ENCODE measurements at places on chromosomes 4 and X. TPM values are rescaled to one million over a fixed set of nuclear protein-coding genes. Genes with fewer than 3 reads are reported as not detected.

GRCh38 chr4:156638334-156638733, 333.3 kb downstream of the PDGFC start:
- no peak for DNase-seq

GRCh38 chr4:47120783-47121182, 89.4 kb downstream of the GABRB1 start:
- no peak for DNase-seq

Gene EPGN
- polyA plus RNA-seq: not detected

Gene SLITRK4
- polyA plus RNA-seq: 4.7 TPM

DNA sequence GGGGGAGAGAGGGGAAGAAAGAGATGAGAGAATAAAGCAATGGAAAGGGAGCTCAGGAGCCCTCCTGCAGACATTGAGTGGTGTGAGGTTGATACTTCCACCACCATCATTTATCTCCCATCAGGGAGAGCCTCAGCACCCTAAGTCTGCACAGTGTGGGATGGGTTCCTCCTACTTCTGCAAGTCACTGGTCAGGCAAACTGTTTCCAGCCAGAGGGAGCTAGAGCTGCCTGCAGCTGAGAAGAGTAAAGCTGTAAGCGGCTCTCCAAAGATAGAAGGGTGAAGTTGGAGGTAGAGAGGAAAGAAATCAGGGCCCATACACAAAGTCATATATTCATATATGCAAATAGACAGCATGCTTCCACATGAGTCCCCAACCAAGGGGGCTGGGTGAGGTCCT, 21.9 kb upstream of the ZNF81 start:
- DNase-seq: no peak

DNA sequence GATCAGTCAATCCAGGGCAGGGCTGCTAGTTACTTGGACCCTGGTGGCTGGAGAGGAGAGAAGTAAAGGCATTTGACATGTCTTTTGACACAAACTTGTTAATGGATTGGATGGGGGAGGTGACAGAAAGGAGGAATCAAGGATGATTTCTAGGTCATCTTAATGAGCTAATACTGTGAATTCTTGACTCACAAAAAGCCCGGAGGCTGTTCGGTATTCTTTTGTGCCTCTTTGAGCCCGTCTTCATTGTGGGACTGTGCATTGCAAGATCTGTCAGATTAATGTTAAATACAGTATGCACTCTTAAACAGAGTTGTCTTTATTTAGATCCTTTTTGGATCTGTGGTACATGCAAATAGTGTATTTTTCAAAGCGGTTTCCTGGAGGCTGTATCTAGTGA, 25.1 kb downstream of the POLA1 start:
- no peak for DNase-seq

- no peak for DNase-seq
Observed at GRCh38 chr4:108006361-108006760, 16.7 kb downstream of the HADH start.

Gene FAM184B
- polyA plus RNA-seq: not detected

- no peak for DNase-seq
Observed at GRCh38 chrX:53237056-53237455, 12.0 kb upstream of the KDM5C start.

DNA sequence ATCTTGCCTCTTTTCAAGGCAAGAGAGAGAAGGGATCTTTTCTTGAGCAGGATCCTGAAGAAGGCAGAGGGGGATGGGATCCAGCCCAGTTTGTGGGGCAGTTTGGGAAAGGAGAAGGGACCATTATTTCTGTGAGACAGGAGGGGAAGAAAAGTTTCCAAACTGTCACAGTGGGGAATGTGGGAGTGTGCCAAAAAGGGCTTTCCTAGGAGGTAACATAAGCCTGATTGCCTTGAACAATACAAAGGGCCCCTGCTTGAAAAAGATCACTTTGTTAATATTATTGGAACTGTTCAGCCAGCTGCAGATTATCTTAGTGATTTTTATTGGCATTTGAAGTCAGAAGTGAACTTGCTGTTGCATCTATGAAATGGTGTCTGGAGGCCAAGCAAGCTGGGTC, 55.2 kb downstream of the MTM1 start:
- no peak for DNase-seq

DNA sequence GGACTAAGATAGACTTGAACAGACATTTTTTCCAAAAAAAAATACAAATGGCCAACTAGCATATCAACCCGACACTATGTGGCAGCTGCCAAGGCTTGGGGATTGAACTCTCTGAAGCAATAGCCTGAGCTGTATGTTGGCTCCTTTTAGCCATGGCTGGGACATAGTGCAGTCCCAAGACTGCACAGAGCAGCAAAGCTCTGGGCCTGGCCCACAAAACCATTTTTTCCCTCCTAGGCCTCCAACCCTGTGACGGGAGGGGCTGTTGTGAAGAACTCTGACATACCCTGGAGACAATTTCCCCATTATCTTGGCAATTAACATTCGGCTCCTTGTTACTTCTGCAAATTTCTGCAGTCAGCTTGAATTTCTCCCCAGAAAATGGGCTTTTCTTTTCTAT, 50.1 kb downstream of the CISD2 start:
- DNase-seq: no peak

Data from CD14-positive monocyte (primary cell).